Left renal pelvis (tissue), 4 donors: ENCODE measurements at places on chromosomes 7 and 10. TPM values are rescaled to one million over a fixed set of nuclear protein-coding genes. Genes with fewer than 3 reads are reported as not detected.
A peak's percentile ranks its signal among the peaks of the same experiment; 100 is the strongest.

GRCh38 chr10:110865186-110865808 lies 6.4 kb upstream of the PDCD4 start:
- DNase-seq = no peak

GRM3 gene
- polyA plus RNA-seq = 0.14 TPM

DNA sequence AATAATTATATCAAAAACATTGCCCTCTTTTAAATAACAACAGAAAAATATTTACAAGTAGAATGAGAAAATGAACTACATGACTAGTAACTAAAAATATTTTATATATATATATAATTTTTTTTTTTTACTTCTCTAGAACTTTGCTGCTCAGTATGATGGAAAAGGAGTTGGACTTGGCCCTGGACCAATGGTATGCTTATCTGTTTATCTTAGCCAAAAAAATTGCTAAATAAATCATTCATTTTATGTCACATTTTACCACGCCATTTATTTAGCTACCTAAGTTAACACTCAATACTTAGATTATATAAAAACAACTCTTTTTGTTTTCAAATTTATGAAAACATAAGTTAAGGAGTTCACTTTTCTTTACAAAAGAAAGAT lies 6.7 kb downstream of the COL1A2 start:
- no peak for DNase-seq

DNA sequence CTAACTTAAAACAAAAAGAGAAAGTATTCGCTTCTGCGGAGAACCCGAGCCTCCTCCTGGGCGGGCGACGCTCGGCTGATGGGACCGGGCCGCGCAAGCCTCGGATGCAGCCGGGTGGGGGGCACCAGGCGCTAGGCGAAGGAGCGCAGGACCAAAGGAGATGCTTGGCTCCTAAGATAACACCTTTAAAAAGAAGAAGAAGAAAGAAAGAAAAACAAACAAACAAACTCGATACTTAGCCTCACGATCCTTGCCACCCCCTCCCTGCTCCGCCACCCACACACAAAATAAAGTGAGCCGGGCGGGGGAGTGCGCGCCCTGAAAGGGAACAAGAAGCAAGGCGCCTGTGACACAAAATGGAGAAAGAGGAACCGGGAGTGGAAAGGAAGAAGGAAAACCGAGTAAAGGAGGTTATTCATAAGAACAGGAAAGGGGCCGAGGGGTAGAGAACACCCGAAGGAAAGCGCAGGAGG lies 34.0 kb upstream of the EBLN1 start:
- DNase-seq = peak; percentile 72

DNA sequence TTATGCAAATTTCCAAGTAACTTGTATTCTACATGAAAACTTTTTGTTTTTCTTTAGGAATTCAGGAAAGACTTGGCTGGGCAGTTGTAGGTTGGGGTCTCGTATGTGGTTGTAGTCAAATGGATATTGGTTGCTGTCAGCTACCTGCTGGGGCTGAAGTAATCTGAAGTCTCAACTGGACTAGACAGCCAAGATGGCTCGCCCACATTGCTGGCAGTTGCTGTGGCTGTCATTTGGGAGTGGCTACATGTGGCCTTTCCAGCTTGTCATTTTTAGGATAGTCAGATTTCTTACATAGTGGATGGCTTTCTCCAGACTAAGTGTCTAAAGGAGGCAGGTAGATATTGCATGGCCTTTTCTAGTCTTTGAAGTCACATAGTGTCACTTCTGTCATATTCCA lies 32.6 kb downstream of the EXOC6 start:
- DNase-seq = no peak

- DNase-seq = no peak
Observed at GRCh38 chr10:87674943-87675342, 15.3 kb downstream of the PAPSS2 start.

- DNase-seq = no peak
Observed at GRCh38 chr10:88800152-88801125, 2.1 kb upstream of the LIPM start.

DNA sequence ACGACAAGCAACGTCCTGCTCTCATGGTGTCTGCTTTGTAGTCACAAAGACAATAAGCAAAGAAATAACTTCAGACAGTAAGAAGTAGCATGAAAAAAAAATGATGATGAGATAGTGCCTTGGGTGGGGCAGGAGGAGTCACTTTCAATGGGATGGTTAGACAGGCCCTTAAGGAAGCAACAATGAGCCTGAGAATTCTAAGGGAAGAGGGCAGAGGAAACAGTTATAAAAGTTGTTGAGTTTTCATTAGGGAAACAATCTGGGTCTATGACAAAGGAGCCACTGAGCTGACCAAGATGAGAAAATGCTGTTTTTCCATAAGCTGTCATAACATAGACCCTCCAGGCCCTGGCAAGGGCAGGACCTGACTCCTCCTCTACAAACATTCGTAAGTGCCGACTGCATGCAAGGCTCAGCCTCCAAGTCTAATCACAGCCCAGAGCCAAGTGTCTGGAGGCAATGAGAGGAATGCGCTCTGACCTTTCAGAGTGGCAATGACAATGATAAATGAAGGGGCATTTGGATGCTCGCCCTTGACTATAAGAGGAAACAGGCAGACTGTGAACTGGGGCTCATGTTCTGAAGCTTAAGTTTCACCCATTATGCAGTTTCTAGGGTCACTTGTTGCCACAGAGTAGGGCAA lies 43.7 kb downstream of the PPP1R3C start:
- DNase-seq = no peak

- DNase-seq = no peak
Observed at GRCh38 chr7:24764011-24764410, 6.7 kb upstream of the GSDME start.

LIPM gene
- not detected for polyA plus RNA-seq

GRCh38 chr10:71665456-71665855 lies 54.1 kb downstream of the C10orf105 start:
- no peak for DNase-seq

GHRHR gene
- polyA plus RNA-seq = 0.40 TPM

- peak; percentile 8 for DNase-seq
Observed at GRCh38 chr7:97064972-97065587, 40.4 kb upstream of the DLX5 start.

- DNase-seq = peak; percentile 77
Observed at GRCh38 chr10:63465293-63466143, at the start of gene JMJD1C. TSS of gene JMJD1C (minus strand) at chr10:63465977. CDS start at chr10:63465662, 315 bp downstream.

GPRIN2 gene
- polyA plus RNA-seq = 1.9 TPM

GRCh38 chr10:127337801-127338200 lies 141.4 kb upstream of the INSYN2A start:
- DNase-seq = no peak

GRM8 gene
- polyA plus RNA-seq = 11.4 TPM

- no peak for DNase-seq
Observed at GRCh38 chr10:114499630-114500190, 95.4 kb upstream of the AFAP1L2 start.

STAM gene
- polyA plus RNA-seq = 28.9 TPM

- DNase-seq = peak; percentile 53
Observed at GRCh38 chr7:16063716-16064675, 357.3 kb downstream of the CRPPA start.

DNA sequence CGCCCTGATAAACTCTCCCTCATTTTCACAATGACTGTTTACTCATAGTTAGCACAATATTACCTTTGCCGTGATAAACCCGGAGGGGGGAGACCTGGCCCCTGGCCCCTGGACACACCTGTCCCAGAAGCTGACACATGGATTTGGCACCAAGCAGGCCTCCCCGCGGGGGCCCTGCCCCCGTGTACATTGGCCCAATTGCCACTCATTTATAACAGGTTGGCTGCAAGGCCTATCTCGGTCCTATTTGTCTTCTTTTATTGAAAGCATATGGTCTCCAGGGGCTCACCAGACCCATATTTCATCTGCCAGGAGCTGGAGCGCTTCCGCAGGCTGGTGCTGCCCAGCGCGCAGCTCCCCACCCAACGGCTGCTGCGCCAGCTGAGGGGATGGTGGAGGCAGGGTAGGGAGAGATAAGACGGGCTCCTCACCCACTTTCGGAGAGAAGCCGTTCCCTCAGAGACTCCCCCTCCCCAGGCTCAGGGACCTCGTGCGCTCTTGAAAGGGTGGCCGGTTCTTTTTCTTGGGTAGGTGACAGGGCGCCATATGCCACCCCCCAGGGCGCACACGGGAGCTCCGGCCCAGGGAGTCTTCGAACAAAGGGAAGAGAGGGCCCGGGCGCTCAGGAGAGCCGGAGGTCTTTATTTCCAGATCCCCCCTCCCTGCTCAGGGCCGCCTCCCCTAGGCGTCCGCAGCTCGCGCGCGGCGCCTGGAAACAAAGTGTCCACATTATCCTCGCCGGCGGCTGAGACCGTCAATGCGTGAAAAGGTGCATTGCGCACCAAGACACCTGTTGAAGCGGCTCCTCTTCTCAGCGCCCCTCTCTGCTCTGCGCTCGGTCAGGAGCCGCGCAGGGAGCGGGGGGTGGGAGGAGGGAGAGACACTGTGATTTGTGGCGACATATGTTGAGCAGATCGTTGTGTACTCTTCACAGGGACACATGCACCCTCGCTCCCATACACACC lies 4.3 kb upstream of the NEUROG3 start:
- no peak for DNase-seq
